Right cardiac atrium (tissue), 5 donors: ENCODE measurements at places on chromosomes 7 and 10. TPM values are rescaled to one million over a fixed set of nuclear protein-coding genes. Genes with fewer than 3 reads are reported as not detected.

GRCh38 chr7:71886046-71886445 lies 526.1 kb downstream of the CALN1 start:
- DNase-seq = no peak

Gene ASB13
- total RNA-seq = 17.9 TPM

GRCh38 chr7:146319629-146320028 lies 203.0 kb downstream of the CNTNAP2 start:
- no peak for DNase-seq

DNA sequence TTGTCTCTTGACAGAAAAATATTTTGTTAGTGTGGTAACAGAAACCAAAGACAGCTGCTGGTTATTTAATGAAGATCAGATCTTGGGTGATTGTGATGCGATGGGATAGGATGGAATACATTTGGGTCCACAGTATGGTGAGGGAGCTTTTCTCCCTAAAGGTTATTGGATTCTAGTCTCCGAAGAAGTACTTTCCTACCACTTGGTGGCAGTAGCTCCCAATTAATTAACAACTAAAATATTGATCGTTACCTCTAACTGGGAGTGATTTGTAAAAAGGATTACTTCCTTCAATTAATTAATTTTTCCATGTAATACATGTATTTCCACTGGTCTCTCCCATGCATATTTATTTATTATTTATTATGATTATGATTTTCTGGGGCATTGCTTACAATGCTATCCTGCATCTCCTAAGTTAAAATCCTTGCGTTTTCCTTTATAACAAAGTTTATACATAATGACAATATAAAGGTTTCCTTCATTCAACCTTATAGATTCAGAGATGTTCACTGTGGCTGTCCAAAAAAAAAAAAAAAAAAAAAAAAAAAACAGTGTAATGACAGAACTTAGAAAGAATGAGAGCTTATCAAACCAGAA lies 25.6 kb downstream of the TMEM196 start:
- no peak for DNase-seq

Gene EBLN1
- not detected for total RNA-seq

- no peak for DNase-seq
These were observed 106.5 kb downstream of the TCF7L2 start for GRCh38 chr10:113056441-113057021.

DNA sequence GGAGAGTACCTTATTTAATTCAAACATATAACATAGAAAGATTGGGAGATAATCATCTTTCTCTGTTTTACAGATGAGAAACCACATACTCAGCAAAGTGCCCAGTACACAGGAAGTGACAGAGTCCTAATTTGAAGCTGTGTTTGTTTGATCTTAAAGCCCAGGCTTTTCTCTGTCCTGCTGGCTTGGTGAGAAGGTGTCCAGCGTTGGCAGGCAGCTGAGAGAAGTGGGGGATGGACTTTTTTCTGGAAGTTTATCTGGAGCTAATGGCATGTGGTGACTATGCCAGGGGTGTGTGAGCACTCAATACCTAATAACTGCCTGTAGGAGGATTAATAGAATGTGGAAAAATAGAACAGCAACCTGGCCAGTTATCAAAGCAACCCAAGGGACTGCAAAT lies 60.8 kb downstream of the NPSR1 start:
- DNase-seq = no peak

DNA sequence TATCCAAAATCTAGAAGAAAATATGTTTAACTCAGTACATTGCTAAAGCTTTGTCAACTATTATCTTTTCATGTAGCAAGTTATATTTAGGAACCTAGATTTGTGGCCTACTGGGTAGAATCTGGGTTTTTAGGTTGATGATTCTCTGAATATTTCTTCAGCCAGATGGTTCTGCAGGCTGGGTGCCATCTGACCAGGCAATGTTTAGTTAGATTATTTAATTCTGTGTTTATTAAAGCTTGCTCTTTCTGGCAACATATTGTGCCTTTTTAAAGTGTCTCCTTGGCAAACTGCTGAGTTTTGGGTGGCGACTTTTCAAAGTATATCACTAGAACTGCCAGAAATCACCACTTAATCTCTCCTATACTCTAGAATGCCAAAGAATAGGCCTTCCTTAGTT lies 114.1 kb downstream of the LHFPL3 start:
- DNase-seq = no peak

GRCh38 chr10:48765039-48765438 lies 80.4 kb downstream of the WDFY4 start:
- DNase-seq = no peak

- DNase-seq = no peak
These were observed 43.9 kb downstream of the PYROXD2 start for GRCh38 chr10:98370831-98371820.
